ENCODE measurements at places on chromosomes 1 and 21.
A peak's percentile ranks its signal among the peaks of the same experiment; 100 is the strongest.

GRCh38 chr1:246632281-246633168 lies 66.3 kb downstream of the CNST start:
- peak; percentile 90 for DNase-seq

- DNase-seq = no peak
Measured at GRCh38 chr1:89890085-89890752, 69.4 kb downstream of the LRRC8D start.

- no peak for DNase-seq
Measured at GRCh38 chr1:44012404-44012803, 18.9 kb downstream of the SLC6A9 start.

- no peak for DNase-seq
Measured at GRCh38 chr1:78658901-78659300, 9.3 kb downstream of the IFI44 start.

- DNase-seq = no peak
Measured at GRCh38 chr21:34266351-34266750, 97.5 kb upstream of the KCNE2 start.

- no peak for DNase-seq
Measured at GRCh38 chr1:160658814-160659193, 12.0 kb upstream of the SLAMF1 start.

GRCh38 chr21:46054031-46054430 lies 43.9 kb upstream of the COL6A2 start:
- no peak for DNase-seq

GRCh38 chr1:4090556-4090955 lies 190.5 kb upstream of the C1orf174 start:
- no peak for DNase-seq

- peak; percentile 96 for DNase-seq
Measured at GRCh38 chr1:12539705-12540579, 78.1 kb downstream of the DHRS3 start.

DNA sequence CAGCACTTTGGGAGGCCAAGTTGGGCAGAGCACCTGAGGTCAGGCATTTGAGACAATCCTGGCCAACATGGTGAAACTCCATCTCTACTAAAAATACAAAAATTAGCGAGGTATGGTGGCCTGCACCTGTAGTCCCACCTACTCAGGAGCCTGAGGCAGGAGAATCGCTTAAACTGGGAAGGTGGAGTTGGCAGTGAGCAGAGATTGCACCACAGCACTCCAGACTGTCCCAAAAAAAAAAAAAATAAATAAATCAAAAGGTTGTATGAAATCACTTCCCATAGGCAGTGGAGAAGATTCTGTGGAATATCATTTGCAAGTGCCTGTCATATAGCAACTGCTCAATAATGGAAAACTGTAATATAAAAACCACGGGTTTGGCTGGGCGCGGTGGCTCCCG lies 65.1 kb upstream of the SERBP1 start:
- no peak for DNase-seq

DNA sequence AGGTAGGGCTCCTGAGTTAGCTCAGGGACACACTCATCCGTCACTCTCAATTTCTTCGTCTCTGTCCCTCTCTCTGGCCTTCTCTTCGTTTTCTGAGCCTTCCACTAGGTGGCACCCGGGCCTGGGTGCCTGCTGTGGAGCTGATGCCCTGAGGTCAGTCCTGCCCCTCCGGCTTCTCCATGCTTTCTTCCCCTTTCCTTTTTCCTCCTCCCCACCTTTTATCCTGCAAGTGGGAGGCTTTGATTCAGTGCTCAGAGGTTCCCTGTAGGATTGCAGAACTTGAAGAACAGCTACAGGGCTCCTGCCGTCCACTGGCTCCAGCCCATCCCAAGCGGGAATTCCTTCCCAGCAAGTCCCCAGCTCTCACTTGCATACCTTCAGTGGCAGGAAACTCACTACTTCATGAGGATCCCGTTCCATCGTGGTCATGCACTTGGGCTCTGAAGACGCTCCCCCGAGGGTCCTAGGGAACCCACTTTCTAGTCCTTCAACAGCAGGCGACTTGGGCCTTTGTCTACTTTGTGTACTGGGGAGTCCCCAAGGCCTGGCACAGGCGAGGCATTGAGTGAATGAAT lies 45.6 kb downstream of the SRRM1 start:
- no peak for DNase-seq

- DNase-seq = peak; percentile 97
Measured at GRCh38 chr1:72284348-72285073, 2.2 kb upstream of the NEGR1 start.

DNA sequence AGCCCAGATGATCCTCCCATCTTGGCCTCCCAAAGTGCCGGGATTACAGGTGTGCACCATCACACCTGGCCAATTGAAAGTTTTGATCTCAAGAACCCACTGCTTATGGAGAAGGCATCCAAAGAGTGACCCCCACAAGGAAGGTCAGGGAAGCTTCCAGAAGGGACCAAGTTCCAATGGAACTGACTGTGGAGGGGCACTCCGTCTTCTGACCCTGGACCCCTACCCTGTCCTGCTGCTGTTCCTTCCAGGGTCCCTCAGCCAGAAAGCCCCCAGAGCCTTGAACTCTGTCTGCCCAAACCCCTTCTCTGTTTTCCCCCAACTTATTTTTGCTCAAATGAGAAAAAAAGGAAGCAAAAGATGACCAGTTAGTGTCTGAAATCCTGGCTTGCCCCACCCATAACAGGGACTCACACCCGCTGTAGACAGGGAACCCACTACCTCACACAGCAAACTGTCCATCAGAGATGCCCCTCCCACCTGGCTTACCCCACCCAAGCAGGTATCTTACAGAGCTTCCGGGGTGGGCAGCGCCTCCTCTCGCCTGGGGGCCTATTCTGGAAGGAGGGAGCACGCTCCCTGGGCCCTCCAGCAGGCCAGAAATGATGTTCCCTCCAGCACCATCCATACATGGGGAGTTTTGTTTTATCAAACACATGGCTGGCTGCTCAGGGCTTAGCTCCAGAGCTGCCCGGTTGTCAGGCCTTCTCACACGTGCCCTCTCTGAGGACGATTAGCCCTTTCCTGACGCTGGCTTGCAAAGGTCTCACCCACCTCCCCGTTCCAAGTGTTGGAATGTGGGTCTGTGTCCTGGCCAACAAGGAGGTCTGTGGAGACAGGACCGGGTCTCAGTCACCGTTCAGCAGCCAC lies 3.1 kb upstream of the WNT3A start:
- no peak for DNase-seq

DNA sequence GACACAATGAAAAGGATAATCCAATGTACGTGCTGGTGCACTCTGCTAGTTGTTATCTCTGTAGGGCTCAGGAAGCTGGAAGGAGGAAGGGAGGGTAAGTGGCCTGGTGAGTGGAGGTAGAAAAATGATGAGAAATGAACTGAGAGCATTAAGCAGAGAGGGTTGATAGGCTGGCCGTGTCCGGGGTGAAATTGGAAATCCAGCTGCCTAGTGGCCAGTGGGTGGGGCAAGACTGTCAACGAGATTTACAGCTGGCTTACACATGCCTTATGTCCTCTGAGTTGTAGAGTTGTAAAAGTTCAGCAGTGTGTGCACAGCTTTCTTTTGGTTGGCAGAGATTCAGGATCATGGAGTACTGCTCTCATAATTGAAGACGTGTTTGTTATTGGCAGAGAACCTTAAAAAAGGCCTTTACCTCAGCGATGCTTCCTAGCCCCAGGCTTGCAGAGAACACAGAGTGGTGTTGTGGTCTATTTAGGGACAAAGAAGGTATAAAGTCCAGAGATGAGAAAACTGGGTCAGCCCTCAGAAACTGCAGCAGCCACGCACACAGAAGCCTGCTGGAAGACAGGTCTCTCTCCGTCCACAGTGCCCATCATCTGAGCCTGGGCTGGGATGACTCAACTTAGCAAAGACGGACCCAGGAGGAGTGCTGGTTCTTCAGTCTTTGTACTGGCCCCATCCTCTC lies 132.4 kb downstream of the EDEM3 start:
- DNase-seq = peak; percentile 95

- DNase-seq = no peak
Measured at GRCh38 chr1:88371436-88372023, 312.5 kb upstream of the PKN2 start.

GRCh38 chr1:25744636-25745425 lies 55.2 kb upstream of the SELENON start:
- no peak for DNase-seq

DNA sequence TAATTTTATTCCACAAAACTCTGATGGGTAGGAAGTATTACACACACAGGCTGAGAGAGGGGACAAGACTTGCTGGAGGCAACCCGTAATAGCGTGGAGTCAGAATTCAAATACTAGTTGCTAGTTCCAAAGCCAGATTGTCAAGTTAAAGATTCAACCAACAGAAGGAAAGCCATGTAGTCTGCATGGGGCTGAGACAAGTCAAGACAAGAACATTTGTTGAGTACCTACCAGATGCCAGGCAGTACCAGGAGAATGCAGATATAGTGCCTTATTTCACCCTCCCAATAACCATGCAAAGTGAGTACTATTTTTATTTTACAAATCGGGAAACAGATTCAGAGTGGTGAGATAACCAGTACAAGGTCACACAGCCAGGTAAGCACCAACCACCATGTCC lies 110.4 kb upstream of the SPATA6 start:
- DNase-seq = no peak

DNA sequence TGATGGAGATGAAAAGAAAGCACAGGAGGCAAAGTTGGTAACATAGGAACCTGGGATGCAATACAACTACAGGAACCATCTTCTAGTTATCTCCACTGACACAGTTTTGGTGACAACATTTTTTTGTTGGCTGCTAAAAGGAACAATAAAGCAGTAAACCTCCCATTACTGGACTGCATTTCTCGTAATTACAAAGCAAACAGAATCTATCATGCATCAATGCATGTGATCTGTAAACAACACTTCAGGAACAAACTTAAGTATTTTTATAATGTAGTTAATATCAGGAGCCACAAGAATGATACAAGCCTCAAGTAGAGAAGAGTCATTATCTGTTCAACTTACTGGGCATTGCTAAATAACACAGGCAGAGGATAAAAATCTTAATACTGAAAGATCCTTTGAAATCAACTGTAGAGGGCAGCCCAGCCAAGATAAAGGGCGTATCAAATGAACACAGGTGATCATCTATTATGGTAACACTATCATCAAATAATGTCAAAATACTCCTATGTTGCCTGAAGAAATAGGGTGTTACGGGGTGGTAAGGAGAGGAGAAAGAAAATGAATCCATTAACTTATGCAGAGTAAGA lies 193.3 kb downstream of the EIF4G3 start:
- no peak for DNase-seq

DNA sequence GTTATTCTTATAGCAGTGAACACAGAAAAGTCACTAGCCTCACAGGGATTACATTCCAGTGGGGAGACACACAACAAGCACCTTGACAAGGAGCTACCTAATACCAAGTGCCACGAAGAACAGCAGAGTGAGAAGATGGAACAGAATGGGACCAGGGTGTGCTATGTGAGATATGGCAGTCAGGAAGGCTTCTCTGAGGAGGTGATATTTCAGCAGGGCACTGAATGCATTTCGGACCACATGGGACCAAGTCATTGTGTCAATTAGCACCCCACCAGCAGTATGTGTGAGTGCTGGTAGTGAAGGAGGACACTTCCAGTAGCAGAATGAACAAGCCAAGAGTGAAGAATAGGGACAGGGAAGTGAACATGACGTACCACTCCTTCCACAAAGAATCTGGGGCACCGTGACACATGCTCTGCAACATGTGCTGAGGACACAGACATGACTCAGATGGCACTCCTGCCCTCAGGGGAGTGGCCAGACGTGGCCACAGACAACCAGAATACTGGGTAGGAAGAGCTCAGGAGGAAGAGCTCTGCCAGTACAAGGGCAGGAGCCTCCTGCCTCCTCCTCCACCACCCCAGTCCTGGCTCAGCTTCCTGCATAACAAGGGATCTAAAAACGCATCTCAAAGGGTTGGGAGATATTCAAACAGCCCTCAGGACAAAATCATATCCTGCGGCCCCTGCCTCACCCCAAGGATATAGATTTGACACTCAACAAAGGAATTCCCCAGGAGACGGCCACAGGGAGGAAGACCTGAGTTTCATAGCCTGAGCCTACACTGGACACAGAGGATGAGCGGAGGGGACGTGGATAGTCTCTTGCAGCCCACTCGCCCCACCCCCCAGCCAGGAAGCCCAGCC lies 102.5 kb downstream of the TRABD2B start:
- no peak for DNase-seq

- no peak for DNase-seq
Measured at GRCh38 chr1:15501208-15502032, 22.6 kb downstream of the CASP9 start.

DNA sequence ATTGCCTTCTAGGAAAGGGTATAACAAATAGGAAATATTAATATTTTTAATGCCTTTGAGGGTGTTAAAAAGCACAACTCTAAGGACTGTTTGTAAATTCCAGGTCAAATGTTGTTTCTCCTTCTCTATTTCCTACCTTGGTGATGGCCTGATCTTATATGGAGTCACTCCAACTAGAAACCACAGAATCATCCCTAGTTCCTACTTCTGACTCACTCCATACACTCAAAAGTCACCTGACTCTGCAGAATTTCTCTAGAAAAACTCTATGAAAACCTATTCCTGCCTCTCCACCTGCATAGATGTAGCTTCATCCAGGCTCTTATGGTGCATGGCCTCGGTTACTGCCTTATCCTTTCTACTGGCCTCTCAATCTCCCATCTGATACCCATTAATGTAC lies 14.5 kb downstream of the RGS4 start:
- DNase-seq = no peak

GRCh38 chr1:183946320-183946613 lies 91.3 kb downstream of the COLGALT2 start:
- no peak for DNase-seq

DNA sequence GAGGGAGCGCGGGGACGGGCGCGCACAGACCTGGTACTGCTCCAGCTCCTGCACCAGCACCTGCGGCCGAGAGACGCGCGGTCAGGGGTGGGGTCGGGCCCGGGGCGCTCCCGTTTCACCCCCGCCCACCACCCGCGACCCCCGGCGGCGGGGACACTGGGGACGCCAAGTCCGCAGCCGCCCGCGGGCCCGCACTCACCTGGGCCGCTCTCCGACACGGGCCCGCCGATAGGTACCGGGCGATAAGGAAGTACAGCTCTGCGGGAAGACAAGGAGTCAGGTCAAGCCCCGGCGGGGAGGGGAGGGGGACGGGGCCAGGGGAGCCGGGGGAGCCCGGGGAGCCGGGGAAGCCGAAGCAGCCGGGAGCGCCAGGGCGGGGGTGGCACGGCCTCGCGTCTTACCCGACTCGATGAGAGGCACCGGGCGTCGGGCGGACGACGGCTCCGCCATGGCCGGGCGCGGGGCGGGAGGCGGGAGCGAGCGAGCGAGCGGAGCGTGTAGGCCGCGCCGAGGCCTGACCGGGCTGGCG lies 326 bp downstream of the BRWD1 start:
- DNase-seq = no peak

- no peak for DNase-seq
Measured at GRCh38 chr1:42618866-42619265, 39.4 kb upstream of the PPIH start.

- no peak for DNase-seq
Measured at GRCh38 chr21:35581640-35582039, 478.7 kb downstream of the SETD4 start.
